ENCODE measurements at places on chromosomes 5 and 9.

DNA sequence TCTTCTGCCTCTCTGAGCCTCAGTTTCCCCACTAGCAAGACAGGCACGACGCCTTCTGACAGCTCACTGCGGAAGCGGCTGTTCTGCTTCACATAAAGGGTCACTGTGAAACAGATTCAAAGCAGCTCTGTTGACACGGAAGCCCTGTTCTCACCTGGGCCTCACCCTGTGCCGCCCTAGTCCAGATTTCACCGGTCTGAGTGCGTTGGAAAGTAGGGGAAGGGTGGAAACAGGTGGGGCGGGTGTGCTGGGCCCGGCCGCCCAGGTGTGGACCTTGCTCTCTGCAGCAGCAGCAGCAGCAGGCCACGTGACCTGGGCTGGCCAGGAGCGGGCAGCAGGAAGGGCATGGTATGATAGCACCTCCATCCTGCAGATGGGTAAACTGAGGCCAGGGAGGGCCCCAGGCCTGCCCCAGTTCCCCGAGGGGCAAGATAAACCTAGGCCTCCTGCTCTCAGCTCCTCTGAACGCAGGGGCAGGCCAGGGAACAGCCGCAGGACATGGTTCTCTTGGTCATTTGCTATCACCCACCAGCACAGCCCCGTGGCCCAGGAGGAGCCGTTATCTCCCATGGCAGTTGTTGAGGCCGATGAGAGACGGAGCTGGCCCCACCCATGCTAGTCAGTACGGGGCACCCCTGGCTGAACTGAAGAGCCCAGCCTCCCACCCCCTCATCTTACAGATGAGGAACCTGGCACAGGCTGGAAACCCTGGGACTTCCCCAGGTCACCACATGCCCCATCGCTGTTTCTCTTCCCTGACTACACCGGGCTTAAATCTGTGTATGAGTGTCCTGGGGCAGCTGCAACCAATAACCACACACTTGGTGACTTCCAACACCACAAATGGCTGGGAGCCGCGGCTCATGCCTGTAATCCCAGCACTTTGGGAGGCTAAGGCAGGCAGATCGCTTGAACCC lies 12.1 kb downstream of the PTGES2 start:
- DNase-seq = no peak

GRCh38 chr5:77778881-77779438 lies 2.8 kb upstream of the TBCA start:
- no peak for DNase-seq

GRCh38 chr5:14793851-14794250 lies 77.7 kb downstream of the ANKH start:
- DNase-seq = no peak

DNA sequence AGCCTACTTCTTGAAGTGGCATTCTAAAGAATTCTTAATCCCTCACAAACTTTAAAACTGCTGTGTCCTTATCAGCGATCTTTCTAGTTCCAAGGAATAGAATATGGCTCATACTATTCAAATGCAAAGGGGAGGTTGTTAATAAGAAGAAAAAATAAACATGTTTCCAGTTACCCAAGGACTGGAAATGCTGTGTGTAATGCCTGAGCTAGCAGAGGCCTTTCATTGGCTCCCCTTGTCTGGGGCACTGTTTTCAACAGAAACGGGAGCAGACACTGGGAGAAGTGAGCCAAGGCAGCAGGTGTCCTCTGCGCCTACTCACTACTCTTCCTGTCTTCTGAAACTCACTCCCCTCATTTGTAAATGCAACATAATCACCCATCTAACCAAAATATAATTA lies 253.0 kb downstream of the MARCHF11 start:
- no peak for DNase-seq
